Omental fat pad (tissue), 4 donors: ENCODE measurements at places on chromosomes 3 and 15. TPM values are rescaled to one million over a fixed set of nuclear protein-coding genes. Genes with fewer than 3 reads are reported as not detected.

Gene KNG1
- total RNA-seq, result not detected

Gene EPHB1
- 0.74 TPM for total RNA-seq

Gene MAN2C1
- total RNA-seq, result 172 TPM

Gene BFSP2
- total RNA-seq, result not detected

Gene PPP1R14D
- not detected for total RNA-seq

Gene SAMD7
- total RNA-seq, result not detected

Gene AGTR1
- 163 TPM for total RNA-seq

Gene CPNE9
- not detected for total RNA-seq

Gene REC114
- not detected for total RNA-seq

Gene SLC22A13
- total RNA-seq, result 2.5 TPM

Gene TEX55
- not detected for total RNA-seq

GRCh38 chr15:22988811-22989210 is 8.6 kb upstream of the CYFIP1 start:
- no peak for DNase-seq

- DNase-seq, result no peak
Observed at GRCh38 chr3:130728037-130728436, 18.6 kb downstream of the PIK3R4 start.

DNA sequence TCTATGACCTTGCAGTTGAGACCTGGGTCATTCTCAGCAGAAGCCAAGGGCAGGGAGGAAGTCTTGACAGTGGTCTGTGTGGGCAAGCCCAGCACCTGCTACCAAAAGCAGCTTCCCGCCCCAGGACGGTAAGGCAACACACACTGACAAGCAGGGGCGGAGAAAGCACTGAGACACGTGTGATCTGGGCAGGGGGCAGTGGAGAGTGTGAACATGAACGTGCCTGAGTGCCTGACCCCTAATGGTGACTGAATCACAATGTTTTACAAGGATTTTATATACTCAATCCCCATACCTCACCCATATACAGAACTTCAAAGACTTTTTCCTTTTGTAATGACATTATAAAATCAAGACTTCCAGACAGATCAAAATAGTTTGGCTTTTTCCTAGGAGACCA is 35.2 kb downstream of the ANP32A start:
- DNase-seq, result no peak

GRCh38 chr3:44309500-44309899 is 29.1 kb upstream of the TCAIM start:
- no peak for DNase-seq

DNA sequence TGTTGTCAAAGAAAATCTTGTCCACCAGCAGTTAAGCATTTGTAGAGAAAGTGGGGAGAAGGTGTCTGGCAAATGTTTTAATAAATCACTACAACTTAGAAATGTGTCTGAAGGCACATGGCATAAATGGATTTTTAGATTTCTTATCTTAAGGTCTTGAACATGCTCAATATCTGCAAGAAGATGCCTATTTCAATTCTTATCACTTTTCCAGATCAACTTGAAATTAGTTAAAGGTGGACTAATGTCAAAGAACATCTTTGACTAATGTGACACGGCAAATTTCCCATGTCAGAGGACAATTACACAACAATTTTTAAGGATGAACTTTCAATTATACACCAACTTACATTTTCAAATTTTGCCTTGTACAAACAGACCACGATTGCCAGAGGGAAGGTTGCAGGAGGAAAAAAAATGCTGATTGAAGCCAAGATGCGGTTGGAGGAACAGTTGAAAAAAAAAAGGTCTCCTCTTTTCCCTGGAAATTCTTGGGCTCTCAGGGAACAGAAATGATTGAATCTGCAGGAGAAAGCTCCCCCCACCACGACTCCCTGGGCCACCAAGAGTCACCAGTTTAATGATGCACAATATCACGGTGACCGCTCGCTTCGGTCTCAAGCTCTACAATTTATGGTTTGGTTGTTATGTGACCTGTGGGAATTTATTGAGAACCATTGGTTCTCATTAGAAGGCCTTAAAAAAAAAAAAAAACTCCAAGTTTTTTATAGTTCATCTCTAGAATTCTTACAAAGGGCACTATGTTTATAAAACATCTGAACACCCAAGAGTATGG is 507.6 kb upstream of the ADAMTS9 start:
- no peak for DNase-seq

- no peak for DNase-seq
Observed at GRCh38 chr15:41971895-41972252, 483 bp downstream of the EHD4 start.

- no peak for DNase-seq
Observed at GRCh38 chr15:96330064-96330449, 443 bp upstream of the NR2F2 start.

DNA sequence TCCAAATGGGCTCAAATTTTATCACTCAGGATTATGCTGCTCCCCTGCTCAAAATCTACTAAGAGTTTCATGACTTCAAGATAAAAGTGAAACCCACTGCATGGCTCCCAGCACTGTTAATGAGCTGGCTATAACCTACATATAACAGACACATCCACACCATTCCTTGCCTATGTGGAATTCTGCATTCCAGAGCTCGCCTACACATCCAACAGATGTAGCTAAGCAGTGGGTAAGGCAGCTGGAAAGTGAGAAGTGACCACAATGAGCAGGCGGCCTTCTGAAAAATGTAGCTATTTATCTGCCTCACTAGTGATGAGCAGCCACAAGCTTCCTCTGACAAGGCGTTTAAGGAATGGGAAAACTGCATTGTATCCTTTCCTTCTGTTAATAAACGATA is 92.0 kb upstream of the TRIM42 start:
- no peak for DNase-seq

DNA sequence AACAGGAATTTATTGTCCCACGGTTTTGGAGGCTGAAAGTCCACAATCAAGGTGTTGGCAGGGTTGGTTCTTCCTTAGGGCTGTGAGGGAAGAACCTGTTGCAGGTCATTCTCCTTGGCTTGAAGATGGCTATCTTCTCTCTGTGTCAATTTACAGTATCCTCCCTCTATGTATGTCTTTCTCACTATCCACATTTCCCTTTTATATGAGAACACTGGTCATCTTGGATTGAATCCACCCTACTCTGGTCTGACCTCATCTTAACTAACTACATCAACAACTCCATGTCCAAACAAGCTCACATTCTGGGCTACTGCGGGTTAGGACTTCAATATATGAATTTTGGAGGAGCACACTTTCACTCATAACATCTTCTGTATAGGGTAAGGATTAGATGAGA is 61.9 kb downstream of the CLDN1 start:
- no peak for DNase-seq

- no peak for DNase-seq
Observed at GRCh38 chr3:30620402-30621360, 14.3 kb downstream of the TGFBR2 start.

DNA sequence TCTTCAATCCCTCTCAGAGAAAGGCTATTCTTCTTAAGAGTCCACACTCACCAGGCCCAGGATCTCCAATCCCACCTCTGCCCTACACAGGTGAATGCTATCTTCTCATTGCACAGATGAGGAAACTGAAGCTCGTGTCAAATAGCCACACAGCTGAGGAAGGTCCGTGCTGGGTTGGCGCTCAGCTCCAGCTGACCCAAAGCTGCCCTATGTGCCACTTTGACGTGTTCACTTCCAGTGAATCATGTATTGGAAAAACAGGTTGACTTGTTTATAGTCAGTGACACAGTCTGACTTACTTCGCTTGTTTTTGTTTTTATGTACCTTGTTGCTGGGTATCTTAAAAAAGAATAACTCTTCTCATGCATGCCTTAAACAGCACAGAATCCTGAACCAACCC is 32.4 kb upstream of the ALDH1A3 start:
- DNase-seq, result no peak

GRCh38 chr15:46450810-46451182 is 816.0 kb downstream of the SQOR start:
- no peak for DNase-seq

DNA sequence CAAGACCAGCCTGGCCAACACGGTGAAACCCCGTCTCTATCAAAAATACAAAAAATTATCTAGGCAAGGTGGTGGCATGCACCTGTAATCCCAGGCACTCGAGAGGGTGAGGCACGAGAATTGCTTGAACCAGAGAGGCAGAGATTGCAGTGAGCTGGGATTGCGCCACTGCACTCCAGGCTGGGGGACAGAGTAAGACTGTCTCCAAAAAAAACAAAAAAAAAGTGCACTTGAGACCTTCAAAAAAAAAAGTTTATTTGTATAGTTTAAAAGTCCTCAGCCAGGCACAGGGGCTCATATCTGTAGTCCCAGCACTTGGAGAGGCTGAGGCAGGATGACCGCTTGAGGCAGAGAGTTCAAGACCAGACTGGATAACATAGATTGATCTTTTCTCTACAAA is 2.1 kb downstream of the PBRM1 start:
- DNase-seq, result no peak

- DNase-seq, result no peak
Observed at GRCh38 chr3:56422316-56422715, 46.0 kb downstream of the ERC2 start.

GRCh38 chr15:36897834-36898233 is 202.5 kb downstream of the MEIS2 start:
- no peak for DNase-seq

DNA sequence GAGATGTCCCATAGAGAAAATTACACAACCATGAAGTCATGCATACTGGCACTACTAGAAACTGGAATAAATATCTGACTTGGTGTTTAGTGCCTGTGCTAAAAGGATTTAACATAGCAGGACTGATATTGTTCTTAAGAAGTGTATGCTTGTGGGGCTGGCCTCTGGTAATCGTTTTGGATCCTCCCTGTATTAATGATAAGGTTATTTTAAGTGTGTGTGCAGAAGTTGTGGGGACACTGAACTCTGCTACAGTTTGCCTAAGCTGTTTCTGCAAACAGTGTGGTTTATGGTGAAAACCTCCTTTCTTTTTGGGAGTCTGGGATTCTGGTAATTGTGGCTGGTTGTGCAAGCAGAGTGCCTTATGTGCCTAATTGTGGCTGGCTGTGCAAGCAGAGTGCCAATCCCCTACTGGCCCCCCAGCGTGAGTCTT is 120.8 kb downstream of the CLASP2 start:
- no peak for DNase-seq

GRCh38 chr3:132661101-132661500 is 972 bp downstream of the UBA5 start:
- DNase-seq, result no peak

DNA sequence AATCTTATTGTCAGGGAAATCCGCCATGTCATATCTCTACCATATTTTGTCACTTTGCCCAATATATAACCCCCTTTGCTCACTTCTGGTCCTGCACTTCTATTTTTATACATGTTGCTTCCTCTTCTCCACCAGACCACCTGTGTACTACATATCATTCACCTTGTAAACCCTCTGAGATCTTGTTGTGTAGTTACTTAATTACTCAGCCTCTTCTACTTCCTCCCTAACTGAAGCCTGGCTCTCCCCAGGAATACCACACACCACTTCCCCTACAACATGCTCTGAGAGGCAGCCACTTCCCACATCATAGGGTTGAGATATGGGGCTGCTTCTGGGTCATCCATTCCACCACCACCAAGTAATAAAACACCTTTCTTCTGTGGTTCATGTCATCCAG is 10.0 kb downstream of the HEXA start:
- DNase-seq, result no peak

DNA sequence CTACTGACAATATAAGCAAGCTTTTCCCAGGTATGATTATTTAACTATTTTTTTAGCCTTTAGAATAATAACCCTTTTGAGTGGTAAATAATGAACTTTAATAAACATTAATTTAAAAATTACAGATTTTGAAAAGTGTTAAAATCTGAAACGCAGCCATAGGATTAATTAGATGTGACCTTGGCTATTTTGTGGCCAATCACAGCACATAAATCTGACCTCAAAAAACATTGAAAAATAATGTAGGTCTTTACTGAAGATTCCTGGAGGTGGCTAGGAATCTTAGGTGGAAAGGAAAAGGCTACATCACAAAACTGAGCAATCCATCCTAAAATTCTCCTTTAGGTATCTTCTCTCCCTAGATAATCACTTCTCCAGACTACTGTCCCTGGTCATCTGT is 18.1 kb downstream of the SCG3 start:
- no peak for DNase-seq

- DNase-seq, result peak; percentile 52
Observed at GRCh38 chr3:37967260-37967881, 23.2 kb upstream of the VILL start.

DNA sequence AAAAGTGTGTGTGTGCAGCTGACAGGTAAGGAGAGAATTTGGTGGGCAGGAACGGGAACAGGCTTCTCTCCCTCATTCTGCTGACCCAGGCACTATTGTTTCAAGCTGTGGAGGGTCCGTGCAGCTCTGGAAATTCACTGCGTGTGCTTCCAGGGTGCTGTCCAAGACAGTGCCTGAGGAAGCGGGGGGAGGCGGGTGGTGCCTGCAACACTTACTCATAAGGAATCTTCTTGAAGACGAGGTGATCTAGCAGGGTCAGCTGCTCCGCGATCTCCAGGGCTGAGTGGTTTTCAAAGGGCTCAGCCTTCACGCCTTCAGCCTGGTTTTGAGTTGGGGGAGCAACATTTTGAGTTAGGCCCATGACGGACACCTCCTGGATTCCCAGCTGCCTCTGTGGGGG is 46.6 kb upstream of the CTSH start:
- DNase-seq, result no peak

- no peak for DNase-seq
Observed at GRCh38 chr3:180707896-180708295, 28.6 kb upstream of the CCDC39 start.
